Activated naive CD8-positive, alpha-beta T cell treated with anti-CD3 and anti-CD28 coated beads, Interleukin-2, amount 10 ng/mL, durations not matched to agents 7 days and 5 days (primary cell): ENCODE measurements at places on chromosomes 4 and X. TPM values are rescaled to one million over a fixed set of nuclear protein-coding genes. Genes with fewer than 3 reads are reported as not detected.

VCX3A gene
- not detected for total RNA-seq

DNA sequence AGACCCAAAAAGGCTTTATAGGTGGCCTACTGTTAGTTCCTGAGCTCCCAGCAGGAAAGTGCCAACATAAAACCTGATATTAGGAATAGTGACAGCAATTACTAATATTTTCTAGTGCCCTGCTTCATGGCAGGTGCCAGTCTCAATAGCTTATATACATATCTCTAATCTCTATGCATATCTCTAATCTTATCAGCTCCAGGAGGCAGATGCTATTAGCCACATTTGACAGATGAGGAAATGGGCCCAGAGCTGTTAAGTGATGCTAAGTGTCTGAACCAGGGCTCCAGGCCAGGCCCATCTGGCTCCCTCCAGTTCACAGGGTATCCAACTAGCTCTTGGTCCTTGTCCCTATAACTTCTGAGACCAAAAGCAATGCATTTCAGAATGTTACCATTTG lies 142.5 kb downstream of the CHIC2 start:
- no peak for DNase-seq

TIGD4 gene
- total RNA-seq, result 0.34 TPM

- no peak for DNase-seq
Observed at GRCh38 chrX:123454712-123455431, 270.8 kb downstream of the GRIA3 start.

GRCh38 chr4:102780476-102781144 lies 19.8 kb upstream of the MANBA start:
- no peak for DNase-seq

DNA sequence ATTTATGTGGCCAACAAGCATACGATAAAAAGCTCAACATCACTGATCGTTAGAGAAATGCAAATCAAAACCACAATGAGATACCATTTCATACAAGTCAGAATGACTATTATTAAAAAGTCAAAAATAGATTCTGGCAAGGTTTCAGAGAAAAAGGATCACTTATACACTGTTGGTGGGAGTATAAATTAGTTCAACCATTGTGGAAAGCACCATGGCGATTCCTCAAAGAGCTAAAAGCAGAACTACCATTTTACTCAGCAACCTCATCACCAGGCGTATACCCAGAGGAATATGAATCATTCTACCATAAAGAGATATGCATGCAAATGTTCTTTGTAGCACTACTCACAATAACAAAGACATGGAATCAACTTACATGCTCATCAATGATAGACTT lies 478.7 kb upstream of the GALNTL6 start:
- DNase-seq, result no peak
